ENCODE measurements at places on chromosomes 2 and 18.
A peak's percentile ranks its signal among the peaks of the same experiment; 100 is the strongest.

- peak; percentile 43 for DNase-seq
Observed at GRCh38 chr2:122864728-122865127, 1109.3 kb downstream of the TSN start.

- no peak for DNase-seq
Observed at GRCh38 chr18:63105636-63106316, 213.8 kb downstream of the BCL2 start.

GRCh38 chr2:240554767-240555493, 2.9 kb downstream of the ANKMY1 start:
- no peak for DNase-seq

DNA sequence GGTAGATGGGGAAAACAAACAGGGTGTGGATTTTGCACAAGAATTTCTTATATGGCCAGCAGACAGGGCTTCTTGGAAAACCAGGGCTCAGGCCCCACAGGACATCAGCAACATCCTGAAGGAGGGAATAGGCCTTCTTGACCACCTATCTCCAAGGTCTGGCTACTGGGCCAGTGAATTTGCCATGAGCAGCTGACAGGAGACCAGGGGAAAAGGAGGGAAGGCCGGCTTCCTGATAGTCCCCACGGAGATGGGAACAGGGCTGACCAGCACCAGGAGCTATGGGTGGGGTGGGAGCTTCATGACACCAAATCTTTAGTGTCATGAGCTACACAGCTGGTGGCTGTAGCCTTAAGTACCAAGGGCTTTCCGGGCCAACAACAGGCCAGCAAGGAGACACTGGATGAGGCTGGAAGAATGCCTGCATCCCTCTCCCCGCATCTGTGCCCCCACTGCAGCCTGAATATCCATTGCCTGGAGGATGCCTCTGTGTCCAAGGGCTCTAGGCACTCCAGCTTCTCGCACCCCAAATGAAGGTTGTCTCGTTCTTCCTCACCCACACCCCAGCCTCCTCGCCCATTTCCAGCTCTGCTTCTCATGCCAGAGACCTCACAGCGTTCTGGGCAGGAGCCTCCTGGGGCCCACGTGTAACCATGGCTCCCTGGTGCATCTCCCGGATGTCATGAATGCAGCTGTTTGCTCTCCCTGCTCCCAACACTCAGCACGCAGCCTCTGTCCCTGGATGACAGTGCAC, 74.8 kb downstream of the EMX1 start:
- no peak for DNase-seq

GRCh38 chr2:136206613-136207012, 88.7 kb upstream of the CXCR4 start:
- peak; percentile 80 for DNase-seq

GRCh38 chr2:120103723-120104467, 91.0 kb downstream of the EPB41L5 start:
- no peak for DNase-seq

DNA sequence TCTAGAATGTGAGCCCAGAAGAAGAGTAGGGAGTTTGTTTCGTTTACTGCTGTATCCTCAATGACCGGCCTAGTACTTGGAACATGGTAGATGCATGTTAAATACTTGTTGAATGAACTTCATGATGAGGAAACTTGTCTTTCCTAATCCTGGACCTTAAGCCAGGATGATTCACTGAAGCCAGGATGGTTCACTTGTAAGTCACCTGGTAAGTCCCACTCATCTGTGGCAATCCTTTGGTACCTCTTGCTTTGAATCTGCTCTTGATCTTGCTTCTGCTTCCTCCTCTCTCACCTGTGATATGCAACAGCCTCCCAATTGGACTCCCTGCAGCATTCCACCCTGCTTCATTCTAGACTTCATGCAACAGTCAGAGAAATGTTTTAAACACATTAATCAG, 43.6 kb downstream of the QPCT start:
- DNase-seq: no peak

- peak; percentile 19 for DNase-seq
Observed at GRCh38 chr2:120599656-120600055, 136.0 kb upstream of the GLI2 start.

GRCh38 chr2:128372621-128373341, 54.1 kb upstream of the HS6ST1 start:
- DNase-seq: no peak

- no peak for DNase-seq
Observed at GRCh38 chr2:72961853-72962468, 44.6 kb downstream of the EMX1 start.

GRCh38 chr2:95353613-95354468, 48.7 kb upstream of the FAHD2A start:
- DNase-seq: no peak

DNA sequence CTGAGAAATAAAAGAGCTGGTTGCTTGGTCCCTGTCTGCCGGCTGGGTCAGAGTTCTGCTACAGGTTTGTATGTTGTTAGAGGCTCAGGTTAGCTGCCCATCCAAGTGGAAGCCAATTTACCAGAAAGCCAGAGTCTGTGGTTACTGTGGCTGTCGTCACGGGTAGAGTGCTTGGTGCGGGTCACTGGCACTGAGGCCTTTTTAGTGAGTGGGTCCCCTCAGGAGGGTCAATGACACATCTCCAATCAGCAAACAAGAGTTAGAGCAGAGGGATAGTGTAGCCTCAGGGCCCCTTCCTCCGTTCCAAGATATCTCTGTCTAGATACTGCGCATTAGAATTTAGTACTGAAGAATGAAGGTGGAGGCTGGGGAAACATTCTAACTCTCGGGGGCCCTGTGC, 41.2 kb downstream of the CTIF start:
- DNase-seq: no peak

- DNase-seq: no peak
Observed at GRCh38 chr2:103174711-103175110, 412.9 kb downstream of the TMEM182 start.

DNA sequence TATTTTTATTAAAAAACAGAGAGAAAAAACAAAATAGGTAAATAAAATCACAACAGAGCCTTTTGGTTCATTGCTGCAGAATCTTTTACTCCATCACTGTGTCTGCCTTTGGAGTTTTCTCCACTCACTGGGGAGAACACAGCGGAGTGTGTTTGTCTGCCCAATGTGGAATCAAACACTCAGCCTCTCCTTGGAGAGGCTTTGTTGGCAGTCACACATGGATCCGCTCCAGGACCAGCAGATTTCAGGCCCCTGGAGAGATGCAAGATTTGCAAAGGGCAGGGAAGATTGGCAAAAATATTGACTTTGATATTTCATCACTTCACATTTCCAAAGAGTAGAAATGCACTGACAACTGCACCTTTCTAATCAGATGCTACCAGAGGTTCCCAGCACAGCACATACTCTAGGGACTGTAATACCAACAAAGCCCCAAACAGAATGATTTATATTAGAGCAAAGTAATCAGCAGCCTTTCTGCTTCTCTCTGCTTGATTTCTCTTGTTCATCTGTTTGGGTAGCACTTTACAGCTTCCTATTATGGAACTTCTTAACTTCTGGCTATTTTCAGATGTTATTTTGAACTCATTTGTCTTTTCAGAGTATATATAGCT, 1898.8 kb upstream of the PIK3C3 start:
- peak; percentile 36 for DNase-seq
